Activated CD4-positive, alpha-beta T cell treated with anti-CD3 and anti-CD28 coated beads for 36 hours (primary cell): ENCODE measurements at places on chromosomes 16 and 17.

DNA sequence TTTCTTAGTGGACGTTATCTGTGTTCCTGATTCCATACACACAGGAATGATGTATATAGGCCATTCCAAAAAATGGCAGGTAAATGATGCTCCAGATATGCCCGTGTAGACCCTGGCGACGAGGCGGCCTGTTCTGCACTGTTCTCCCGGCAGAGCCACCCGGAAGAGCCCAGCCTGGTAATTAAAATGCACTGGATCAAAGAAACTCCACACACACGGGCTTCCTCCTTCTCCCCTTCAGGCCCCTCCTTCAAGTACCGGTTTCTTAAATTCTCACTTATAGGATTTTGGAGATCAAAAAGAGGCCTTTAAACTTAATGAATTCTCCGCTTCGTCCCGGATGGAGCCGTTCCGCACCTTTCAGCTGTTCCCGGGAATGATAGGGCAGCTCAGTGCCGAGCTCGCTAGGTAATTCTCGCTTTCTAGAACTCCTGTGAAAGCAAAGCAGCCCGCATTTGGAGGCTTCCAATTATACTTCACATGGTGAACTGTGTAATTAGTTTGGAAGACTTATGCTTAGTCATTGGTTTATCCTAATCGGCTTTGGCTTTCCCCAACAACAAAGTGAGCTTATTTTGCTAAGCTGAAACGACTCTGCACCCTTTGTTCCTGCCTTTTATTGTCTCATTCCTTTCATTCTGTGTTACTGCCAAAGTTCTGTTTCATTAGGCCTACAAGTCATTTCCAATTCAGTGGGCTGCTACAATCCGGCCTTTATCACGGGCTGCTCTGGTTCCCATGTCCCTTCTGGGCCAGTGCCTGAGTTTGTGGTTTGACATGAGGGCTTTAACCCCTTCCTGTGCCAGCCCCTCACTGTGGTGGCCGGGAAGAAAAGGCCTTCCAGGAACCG lies 150.0 kb downstream of the MSI2 start:
- peak; percentile 15 for DNase-seq

GRCh38 chr16:61897657-61898056 lies 138.6 kb downstream of the CDH8 start:
- no peak for DNase-seq

DNA sequence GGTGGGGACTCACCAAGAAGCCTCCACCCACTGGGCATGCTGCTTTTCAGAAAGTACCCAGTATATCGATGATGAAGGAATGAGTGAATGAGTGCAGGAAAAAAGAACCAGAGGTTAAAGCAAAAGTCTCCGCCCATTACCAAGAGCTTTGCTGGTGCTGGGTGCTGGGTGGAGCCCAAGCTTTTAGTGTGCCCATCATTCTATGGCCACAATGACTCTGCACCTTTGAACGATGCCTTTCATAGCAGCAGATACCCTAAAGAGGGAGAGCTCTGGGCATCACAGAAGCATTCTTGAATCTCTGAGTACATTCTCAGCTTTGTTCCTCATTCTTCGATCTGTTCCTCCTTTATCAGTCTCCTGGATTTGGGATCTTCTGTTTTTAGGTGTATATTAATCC lies 450.7 kb upstream of the CCL2 start:
- no peak for DNase-seq

DNA sequence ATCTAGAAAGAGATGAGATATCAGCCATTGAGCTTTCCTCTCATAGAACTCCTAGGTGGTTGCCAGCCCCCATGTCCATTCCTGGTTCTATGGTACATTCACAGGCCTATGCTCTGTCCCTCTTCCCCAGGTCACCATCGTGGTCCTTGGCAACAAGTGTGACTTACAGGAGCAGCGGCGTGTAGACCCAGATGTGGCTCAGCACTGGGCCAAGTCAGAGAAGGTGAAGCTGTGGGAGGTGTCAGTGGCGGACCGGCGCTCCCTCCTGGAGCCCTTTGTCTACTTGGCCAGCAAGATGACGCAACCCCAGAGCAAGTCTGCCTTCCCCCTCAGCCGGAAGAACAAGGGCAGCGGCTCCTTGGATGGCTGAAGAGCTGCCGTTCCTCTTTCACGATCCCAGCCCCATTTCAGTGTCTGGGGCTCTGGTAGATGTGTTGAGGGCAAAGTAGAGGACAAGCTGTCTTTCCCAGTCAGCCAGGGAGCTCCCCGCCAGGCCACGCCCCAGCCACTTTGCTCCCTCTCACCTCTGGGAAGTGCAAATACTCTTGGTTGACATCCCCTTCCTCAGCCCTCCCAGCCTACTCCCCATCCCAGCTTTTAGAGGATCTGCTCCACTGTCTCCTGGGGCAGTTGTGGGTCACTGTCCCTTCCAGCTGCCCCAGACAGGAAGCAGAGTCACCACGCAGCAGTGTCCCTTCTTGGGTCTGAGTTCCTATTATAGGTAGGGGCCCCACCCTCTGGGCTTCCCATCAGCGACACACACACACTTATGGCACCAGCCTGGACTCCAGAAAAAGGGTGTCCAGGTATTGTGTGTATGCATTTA lies 3.8 kb downstream of the NKIRAS2 start:
- no peak for DNase-seq

GRCh38 chr16:31177136-31177535 lies 2.8 kb upstream of the FUS start:
- peak; percentile 77 for DNase-seq

GRCh38 chr16:30430428-30430970 lies 669 bp upstream of the DCTPP1 start:
- DNase-seq: no peak

DNA sequence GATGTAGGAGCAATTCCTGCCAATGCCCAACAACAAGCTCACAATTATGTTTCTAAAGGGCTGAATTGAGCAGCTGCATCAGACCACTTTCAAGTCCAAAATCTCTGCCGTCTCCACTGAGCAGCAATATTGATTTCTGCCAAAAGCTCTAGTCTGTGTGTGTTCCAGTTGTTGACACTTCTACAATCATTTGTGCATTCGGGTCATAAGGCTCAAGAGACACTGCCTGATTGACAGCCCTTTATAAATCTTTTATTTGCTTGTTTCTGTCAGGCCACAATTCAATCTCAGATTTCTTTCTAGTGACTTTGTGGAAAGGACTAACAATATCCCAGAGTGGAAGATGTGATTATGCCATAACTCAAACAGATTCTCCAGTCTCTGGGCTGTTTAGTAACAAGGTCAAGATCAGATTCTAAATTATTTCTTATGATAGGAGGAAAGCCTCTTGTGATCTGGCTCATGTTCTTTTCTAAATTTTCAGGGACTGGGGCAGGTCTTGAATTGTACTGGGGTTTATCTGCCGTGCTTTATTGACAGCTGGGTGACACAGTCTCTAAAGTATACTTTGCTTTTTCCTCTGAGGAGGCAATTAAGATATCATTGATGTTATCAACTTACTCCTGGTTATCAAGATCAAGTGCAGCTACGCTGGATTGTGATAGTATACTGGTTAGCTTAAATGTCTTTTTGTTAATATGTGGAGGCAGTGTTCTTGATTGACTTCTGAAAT lies 377.1 kb downstream of the CNTNAP4 start:
- no peak for DNase-seq

GRCh38 chr16:2364638-2365210 lies 24.2 kb upstream of the ABCA3 start:
- DNase-seq: no peak

- DNase-seq: no peak
Measured at GRCh38 chr16:56793492-56793891, 63.6 kb downstream of the NUP93 start.

GRCh38 chr16:50509521-50510341 lies 38.5 kb upstream of the NKD1 start:
- peak; percentile 65 for DNase-seq

DNA sequence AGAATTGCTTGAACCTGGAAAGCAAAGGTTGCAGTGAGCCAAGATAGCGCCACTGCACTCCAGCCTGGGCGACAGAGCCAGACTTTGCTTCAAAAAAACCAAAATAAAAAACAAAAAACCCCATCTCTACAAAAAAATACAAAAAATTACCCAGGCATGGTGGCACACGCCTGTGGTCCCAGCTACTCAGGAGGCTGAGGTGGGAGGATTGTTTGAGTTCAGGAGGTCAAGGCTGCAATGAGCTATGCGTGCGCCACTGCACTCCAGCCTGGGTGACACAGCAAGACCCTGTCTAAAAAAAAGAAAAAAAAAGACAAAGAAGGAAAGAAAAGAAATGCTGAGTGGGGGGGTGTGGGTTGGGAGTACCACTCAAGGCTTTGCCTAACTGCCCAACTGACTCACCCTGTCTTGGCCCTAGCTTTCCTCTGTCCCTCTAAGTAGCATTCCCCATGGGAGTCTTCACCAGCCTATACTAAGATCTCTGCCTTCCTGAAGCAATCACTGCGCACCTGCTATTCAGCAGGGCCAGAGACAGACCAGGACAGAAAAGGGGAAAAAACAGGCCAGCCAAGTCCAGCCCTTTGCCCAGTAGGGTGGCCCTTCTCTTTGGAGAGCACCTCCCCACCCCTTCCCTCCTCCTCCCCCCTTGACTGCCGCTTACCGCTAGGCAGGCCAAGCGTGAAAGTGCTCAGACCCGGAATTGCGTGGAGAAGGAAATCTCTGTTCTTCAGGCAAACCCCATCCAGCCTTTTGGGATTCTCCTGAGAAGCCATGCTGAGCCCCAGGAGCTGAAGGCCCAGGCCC lies 45.8 kb downstream of the RTN4RL1 start:
- DNase-seq: no peak

DNA sequence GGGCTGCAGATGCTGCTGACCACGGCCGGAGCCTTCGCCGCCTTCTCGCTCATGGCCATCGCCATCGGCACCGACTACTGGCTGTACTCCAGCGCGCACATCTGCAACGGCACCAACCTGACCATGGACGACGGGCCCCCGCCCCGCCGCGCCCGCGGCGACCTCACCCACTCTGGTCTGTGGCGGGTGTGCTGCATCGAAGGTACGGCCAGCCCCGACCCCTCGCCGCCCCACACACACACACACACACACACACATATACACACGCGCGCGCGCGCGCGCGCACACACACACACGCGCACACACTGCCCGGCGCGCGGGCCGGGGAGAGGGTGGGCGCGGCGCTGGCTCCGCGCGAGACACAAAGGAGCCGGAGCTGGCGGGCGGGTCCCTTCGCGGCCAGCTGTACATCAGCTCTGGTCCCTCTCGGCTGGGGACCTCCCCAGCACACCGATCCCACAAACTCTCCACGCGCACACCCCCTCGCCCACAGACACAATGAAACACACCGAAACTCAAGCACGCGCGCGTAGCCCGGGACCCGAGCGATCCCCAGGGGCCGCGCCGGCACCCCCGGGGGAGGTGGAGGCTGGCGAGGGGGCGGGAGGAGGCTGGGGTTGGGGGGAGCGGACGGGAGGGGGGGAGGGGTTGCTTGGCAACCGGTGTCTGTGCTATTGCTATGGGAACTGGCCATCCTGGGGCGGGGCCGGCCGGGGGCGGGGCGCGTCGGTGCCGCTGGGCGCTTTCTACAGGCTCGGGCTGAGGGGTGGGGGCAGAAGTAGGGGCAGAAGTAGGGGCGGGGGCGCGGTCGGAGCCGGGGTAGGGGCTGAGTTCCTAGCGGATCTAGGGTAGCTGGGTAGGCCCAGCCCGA lies 658 bp downstream of the CACNG4 start:
- peak; percentile 53 for DNase-seq

DNA sequence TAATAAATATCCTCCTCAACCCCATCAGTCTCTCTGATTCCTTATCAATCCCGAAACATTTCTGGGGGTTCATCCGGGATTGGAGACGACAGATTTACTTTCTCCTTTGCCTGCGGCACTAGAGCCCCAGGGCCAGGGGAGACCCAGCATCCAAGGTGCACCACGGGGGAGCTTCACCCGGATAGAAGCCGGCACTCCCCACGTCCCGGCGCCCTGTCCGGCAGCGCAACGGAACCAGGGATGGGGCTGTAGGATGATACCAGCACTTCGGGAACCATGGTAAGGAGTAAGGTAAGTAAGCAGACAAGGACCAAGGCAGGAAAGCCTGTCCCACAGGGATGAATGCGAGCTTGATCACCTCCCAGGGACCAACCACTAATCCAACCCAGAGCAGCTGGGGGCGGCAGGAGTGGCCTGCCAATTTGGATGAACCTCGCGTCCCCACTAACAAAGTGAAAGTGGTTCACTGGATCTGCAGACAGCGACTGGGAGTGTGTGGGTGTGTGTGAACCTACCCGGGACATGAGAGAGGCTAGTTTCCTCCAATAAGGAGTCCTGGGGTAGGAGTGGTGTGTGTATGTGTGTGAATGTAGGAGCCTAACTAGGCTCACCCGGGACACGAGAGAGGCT lies 11.9 kb downstream of the POLR3K start:
- no peak for DNase-seq

DNA sequence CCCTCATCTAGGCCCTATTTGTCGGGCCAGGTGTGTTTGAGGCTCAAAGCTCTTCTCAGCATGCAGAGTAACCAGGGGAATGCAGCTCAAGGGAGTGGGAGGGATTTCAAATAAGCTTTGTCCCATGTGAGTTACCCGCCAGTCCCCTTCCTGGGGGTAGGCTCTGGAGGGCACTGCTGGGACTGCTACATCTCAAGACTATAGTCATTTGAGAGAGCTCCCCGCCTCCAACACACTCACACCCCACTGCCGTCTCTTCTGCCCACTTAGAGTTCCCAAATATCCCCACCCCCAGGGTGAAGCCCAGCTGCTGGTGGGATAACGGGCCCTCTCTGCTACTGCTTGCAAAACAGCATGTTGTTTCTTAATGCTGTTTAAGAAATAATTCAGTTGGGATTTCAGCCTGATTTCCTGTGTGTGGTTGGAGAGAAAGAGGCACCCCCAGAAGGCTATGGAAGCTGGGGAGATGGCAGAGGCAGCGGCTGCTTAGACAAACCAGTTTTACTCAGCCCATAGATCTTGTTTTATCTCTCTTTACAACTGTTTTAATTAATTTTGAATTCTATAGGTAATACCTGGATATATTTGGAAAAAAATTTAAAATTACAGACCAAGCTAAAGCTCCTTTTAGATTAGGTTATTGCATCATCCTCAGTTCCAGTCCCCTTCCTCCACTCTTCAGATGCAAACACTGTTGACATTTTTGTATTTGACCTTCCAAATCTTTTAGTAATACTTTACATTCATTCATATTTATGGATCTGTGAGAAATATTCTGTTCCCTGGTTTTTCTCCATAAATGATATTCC lies 4.1 kb upstream of the MPO start:
- DNase-seq: no peak

GRCh38 chr16:27538528-27538927 lies 11.2 kb downstream of the GTF3C1 start:
- DNase-seq: no peak

DNA sequence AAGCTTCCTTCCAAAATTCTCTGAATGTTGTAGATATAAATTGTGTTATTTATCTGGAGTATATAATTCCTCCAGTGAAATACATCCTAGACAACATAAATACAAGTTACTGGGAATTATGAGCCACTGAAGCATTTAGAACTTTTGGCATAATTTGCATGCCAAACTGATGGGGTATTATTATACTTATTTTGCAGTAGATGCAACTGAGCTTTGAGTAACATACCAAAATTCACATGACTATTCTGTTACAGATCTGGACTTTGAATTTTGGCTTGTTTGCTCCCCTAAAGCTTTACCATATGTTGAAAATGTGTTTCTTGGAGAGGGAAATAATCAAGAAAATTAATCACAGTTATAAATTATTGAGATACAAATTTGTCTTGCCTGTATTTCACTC lies 372.5 kb downstream of the CDH11 start:
- no peak for DNase-seq

- no peak for DNase-seq
Measured at GRCh38 chr16:50888486-50889261, 146.8 kb downstream of the CYLD start.
